Muscle of back (tissue), 13 donors: ENCODE measurements at places on chromosomes 4 and X.
A peak's percentile ranks its signal among the peaks of the same experiment; 100 is the strongest.

DNA sequence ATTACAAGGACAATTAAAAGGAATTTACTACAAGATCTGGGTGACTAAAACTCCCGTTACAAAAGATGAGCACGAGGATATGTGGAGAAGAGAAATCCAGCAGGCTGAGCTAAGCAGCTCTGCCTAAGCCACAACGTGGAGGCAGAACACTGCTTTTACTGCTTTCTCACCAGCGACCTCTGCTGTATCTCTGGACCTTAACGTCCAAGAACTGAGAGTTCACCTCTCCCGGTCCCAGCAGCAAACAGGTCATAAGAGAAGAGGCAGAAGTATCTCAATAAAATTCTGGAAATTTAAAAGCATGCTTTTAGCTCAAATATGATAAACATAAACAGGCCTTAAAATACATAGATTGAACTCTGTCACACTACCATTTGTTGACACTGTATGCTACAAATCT is 81.0 kb downstream of the ADGRA3 start:
- peak; percentile 33 for DNase-seq

DNA sequence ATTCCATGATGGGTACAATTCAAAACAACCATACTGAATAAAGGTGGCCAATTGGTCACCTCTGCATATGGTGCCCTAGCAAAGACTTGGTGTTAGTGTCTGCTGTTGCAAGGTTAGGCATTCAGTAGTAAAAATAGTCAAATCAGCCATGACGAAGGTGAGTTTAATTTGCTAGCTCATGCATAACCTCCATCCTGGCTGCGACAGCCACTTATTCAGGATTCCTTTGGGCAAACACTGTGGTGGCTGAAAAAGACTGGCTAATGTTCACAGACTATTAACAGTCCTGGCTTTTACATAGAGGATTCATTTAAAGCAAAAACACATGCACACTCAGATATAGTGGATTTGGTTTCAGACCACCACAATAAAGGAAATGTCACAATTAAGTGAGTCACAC is 34.8 kb upstream of the MAP9 start:
- no peak for DNase-seq

DNA sequence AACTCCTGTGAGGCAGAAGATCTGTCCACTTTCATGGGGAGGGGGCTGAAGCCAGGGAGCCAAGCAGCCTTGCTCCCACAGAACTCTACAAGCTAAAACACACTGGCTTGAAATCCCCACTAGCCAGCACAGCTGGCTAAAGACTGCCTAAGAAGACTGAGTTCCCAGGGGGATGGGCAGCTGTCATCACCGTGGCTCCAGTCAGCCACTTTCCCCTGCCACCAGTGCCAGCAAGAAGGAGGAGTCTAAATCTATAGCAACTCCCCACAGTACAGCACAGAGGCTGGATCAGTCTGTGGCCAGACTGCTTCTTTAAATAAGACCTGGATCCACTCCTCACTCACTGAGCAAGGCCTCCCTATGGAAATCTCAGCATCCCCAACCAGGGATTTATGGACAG is 308.6 kb downstream of the FAM47B start:
- peak; percentile 3 for DNase-seq

DNA sequence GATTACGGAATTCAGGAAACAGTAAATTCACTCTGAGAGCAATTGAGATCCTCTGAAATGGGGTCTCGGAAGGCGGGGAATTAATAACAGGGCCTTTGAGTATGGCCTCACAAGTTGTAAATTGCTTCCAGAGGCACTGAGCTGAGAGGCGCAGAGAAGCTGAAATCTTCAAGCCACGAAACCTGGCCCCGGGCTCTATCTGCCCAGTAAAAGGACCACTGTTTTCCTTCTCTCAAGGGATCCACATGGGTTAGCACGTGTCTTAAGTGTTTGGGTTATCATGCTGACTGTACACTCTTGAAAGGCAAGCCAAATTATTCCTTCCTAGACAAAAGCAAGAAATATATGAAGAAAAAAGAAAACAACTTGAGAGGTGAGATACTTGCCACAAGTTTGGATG is 1012.9 kb upstream of the FTHL17 start:
- no peak for DNase-seq

- no peak for DNase-seq
Observed at GRCh38 chrX:101682723-101683122, 23.1 kb upstream of the ARMCX2 start.

GRCh38 chr4:38390969-38391545 is 272.9 kb upstream of the KLF3 start:
- DNase-seq, result no peak

GRCh38 chrX:17876135-17876534 is 15.0 kb upstream of the RAI2 start:
- DNase-seq, result no peak

GRCh38 chr4:27057053-27057452 is 196.4 kb downstream of the STIM2 start:
- DNase-seq, result no peak

DNA sequence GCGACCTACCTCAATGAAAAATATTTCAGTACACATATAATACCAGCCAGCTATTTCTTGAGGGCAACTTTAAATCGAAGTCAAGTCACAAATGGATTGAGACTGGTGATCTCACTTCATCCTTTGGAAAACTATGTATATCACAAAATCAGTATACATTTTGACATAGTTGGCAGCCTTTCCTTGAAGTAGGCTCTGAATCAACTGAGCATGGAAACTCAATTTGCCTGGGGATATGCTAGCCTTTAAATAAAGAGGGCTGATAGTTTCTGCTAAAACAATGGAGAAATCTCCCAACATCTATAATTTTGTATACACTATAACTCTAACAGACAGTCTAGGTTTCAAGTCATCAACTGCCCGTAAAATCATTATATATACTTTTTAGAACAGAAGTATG is 282.8 kb upstream of the TENM3 start:
- DNase-seq, result no peak

- peak; percentile 3 for DNase-seq
Observed at GRCh38 chrX:119427024-119427794, 28.1 kb downstream of the SLC25A43 start.

- no peak for DNase-seq
Observed at GRCh38 chr4:99806545-99806944, 10.1 kb upstream of the DAPP1 start.

GRCh38 chr4:188869581-188869980 is 730.3 kb downstream of the TRIML1 start:
- no peak for DNase-seq

DNA sequence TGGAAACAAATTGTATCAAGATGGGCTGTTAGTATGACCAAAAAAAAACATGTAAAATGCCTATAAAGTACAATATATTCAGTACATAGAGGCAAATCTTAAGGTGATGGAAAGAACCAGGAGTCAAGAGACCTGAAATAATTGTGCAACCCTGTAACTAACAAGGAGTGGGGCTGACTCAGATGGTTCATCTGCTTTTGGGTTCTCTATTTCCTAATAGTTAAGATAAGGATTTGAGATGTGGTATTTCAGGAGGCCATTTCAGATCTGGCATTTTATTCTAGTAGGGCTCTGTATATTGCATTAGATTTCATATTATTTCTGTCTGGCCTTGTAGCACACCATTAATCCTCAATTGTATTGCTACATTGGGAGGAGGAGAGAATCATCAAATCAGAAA is 268.4 kb downstream of the HS3ST1 start:
- no peak for DNase-seq

- no peak for DNase-seq
Observed at GRCh38 chrX:323721-324628, 5.4 kb upstream of the GTPBP6 start.

DNA sequence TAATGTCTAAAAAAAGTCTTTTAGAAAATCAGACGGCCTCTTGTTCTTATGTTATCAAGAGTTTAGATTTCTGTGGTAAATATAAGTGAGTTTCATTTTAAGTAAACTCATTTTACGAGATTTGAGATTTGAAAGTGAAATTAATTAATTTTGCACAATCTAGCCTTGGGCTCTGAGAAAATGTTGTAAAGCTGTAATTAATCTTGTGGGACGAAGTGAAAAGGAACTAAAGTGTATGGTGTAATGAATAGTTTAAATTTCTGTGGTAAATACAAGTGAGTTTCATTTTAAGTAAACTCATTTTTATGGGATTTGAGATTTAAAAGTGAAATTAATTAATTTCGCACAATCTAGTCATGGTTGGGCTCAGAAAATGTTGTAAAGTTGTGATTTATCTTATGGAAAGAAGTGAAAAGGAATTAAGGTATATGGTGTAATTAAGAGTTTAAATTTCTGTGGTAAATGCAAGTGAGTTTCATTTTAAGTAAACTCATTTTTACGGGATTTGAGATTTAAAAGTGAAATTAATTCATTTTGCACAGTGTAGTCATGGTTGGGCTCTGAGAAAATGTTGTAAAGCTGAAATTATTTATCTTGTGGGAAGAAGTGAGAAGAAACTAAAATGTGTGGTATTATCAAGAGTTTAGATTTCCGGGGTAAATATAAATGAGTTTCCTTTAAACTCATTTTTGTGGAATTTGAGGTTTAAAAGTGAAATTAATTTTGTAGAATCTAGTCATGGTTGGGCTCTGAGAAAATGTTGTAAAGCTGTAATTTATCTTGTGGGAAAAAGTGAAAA is 1.6 kb downstream of the SCML1 start:
- no peak for DNase-seq

- peak; percentile 48 for DNase-seq
Observed at GRCh38 chr4:108567831-108568230, 52.5 kb upstream of the RPL34 start.

DNA sequence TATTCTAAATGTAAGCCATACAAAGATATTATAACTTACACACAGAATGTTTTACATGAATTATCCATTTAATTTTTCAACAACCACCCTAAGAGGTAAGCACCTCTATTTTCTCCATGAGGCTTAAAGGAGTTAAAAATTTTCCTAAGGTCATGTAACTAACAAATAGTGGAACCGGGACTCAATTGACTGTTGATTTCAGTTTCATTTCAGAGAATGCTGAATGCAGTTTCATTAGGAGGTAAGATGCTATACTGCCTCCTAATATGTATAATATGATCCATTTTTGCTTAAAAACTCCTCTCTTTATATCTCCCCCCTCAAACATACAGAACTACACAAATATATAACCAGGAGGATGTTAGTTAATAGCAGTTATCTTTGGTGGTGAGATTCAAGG is 29.1 kb downstream of the PHKA1 start:
- DNase-seq, result no peak

- no peak for DNase-seq
Observed at GRCh38 chr4:107348188-107349050, 312.3 kb upstream of the DKK2 start.

DNA sequence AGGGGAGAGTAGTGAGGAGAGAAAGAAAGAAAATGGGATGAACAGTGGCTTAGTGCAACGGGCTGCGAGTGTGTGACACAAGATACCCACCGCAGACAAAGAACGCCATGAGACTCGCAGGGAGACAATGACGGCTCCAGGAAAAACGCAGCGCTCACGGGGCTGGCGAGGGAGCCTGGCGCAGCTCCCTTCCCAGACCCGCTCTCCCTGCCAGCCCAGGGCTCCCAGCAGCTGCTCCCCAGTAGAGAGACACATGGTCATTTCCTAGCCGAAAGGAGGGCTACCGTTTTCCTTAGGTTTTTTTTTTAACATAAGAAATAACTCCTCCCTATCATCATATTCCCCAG is 149.5 kb downstream of the MAML3 start:
- DNase-seq, result peak; percentile 46

- no peak for DNase-seq
Observed at GRCh38 chr4:126291886-126292285, 977.1 kb downstream of the FAT4 start.

- peak; percentile 70 for DNase-seq
Observed at GRCh38 chr4:7843831-7844593, 95.6 kb downstream of the AFAP1 start.

DNA sequence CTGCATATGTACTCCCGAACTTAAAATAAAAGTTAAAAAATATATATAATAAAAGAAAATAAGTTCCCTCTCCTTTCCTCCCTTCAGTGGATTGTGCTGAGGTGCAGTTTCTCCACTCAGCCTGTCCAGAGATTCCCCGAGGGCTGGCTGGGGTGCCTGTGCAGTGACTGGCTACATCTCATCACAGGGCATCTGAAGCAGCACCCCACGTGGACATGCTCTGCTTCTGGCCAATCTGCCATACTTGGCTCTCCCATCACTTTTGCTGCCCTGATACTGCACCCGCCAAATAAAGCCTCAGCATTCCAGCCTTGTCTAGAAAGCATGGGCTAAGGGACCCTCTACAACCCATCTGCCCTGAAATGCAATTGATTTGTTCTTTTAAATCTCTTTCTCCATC is 11.1 kb upstream of the MGST2 start:
- no peak for DNase-seq

- no peak for DNase-seq
Observed at GRCh38 chr4:140568507-140569306, at the start of gene UCP1. Gene UCP1 (minus strand): TSS chr4:140568961. CDS start chr4:140568729, 232 bp downstream.

GRCh38 chr4:122658377-122658776 is 37.5 kb upstream of the IL21 start:
- no peak for DNase-seq

- DNase-seq, result no peak
Observed at GRCh38 chrX:20796450-20796849, 529.7 kb upstream of the RPS6KA3 start.

- peak; percentile 88 for DNase-seq
Observed at GRCh38 chr4:52051615-52052474, 741 bp downstream of the SPATA18 start.

DNA sequence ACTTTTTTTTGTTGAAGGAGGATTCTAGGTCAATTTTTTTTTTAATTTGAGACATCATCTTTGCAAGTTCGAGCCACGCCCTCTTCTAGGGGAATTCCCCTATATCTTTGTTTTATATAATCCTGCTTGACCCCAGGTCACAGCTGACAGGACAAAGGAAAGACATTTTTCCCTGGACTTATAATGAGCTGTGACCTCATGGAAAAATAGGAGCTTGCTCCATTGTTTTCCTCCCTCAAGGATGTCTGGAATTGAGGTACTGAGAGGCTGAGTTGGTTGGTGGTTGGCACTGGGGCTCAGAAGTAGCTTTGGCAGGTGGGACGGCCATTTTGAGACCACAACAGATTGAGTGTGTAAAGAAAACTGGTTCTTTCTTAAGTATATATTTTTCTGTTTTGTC is 49.0 kb downstream of the GBA3 start:
- DNase-seq, result no peak

GRCh38 chr4:184348311-184349233 is 125.8 kb downstream of the IRF2 start:
- peak; percentile 64 for DNase-seq

- peak; percentile 17 for DNase-seq
Observed at GRCh38 chr4:79526641-79527565, 118.9 kb upstream of the GK2 start.

DNA sequence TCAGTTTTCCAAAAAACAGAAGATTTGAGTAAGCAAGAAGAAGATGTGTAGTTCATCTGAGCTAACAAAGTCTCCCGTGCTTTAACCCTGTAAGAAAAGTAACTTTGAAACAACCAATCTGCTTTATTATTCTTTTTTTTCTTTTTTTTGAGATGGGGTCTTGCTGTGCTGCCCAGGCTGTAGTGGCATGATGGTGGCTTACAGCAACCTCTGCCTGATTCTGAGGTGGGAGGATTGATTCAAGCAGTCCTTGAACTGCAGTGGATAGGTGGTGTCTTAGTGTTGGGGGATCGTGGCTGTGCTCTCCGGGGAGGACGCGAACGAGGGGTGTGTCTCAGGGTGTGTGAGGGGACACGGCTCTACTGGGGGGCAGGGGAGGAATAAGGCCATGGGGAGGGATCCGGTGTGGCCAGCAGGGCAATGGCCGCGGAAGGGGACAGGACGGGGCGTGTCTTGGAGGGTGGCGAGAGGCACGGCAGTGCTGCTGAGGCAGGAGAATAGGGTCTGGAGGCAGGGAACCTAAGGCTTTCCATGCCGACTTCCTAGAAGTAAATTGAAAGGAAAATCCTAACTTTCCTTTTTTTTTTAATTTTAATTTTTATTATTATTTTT is 2.4 kb downstream of the ARSD start:
- no peak for DNase-seq
